Ureter (tissue), 1 donor: ENCODE measurements at places on chromosomes 5 and 9. TPM values are rescaled to one million over a fixed set of nuclear protein-coding genes. Genes with fewer than 3 reads are reported as not detected.

MARCOL gene
- not detected for total RNA-seq

GRCh38 chr5:52693280-52693679 lies 94.4 kb upstream of the ITGA1 start:
- no peak for DNase-seq

- DNase-seq, result no peak
Observed at GRCh38 chr5:7396713-7397454, 946 bp downstream of the ADCY2 start.

- no peak for DNase-seq
Observed at GRCh38 chr9:29640507-29640906, 2067.2 kb upstream of the C9orf72 start.

- DNase-seq, result no peak
Observed at GRCh38 chr9:129465834-129466535, 154.9 kb downstream of the C9orf50 start.

SECISBP2 gene
- 103 TPM for total RNA-seq
